Chondrocyte (in vitro differentiated cells): ENCODE measurements at places on chromosomes 3 and 15.

DNA sequence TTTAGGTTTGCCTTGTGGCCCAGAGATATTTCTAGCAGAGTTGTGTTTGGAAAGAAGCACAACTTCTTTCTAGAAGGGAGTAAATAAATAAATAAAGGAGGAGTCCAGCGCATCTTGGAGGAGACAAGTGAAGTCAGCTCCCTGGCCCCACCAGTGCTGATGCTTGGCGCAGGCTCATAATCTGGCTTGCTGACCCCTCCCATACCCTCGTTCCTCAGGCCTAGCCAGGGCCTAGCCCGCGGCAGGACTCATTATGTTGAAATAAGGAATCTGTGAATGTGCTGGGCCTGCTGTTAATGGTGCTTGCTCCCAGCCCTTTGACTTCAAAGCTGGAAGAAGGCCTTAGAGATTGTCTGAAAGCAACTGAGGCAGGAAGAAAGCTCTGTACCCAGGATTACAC, 3.1 kb downstream of the ZNF710 start:
- H3K27ac ChIP-seq, result peak overlapping the region; percentile 66
- H3K4me1 ChIP-seq, result peaks cover 30% of the 10 kb centered on the region
- DNase-seq, result no peak
- H3K4me3 ChIP-seq, result no peak overlapping the region

GRCh38 chr3:45163481-45163880, 17.3 kb upstream of the CDCP1 start:
- no peak overlapping the region for H3K27ac ChIP-seq
- no peaks in the 10 kb centered on the region for H3K27me3 ChIP-seq
- DNase-seq, result no peak
- no peaks in the 10 kb centered on the region for H3K36me3 ChIP-seq

GRCh38 chr3:115330430-115330829, 183.3 kb upstream of the ZBTB20 start:
- H3K4me3 ChIP-seq, result no peak overlapping the region
- peak overlapping the region; percentile 52 for H3K27ac ChIP-seq
- H3K4me1 ChIP-seq, result peaks cover 16% of the 10 kb centered on the region

- H3K27me3 ChIP-seq, result no peaks in the 10 kb centered on the region
- H3K27ac ChIP-seq, result no peak overlapping the region
Measured at GRCh38 chr3:74402821-74403220, 211.6 kb downstream of the CNTN3 start.

GRCh38 chr3:114756506-114757279, 390.4 kb downstream of the ZBTB20 start:
- H3K27ac ChIP-seq, result no peak overlapping the region
- no peaks in the 10 kb centered on the region for H3K27me3 ChIP-seq
- no peaks in the 10 kb centered on the region for H3K36me3 ChIP-seq

DNA sequence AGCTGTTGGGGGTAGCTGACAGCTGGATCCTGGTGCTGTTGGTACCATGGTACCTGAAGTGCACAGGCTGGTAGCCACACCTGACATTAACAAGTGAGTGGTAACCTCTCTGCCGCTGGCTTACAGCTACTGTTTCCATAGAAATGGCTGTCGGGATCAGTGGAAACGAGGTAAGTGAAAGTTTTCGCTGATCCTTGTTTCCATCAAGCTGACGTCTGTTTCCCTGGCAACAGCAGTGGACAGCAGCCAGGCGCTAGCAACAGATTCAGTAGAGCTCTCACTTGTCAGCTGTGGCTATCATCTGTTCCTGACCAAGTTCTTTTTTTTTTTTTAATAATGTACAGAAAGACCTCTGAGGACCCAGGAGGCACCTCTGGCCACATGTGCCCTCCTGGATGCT, 166.2 kb downstream of the CHDH start:
- H3K4me1 ChIP-seq, result no peaks in the 10 kb centered on the region
- no peak for DNase-seq
- no peak overlapping the region for H3K4me3 ChIP-seq
- peaks cover 50% of the 10 kb centered on the region for H3K27me3 ChIP-seq
- H3K27ac ChIP-seq, result no peak overlapping the region
- H3K36me3 ChIP-seq, result no peaks in the 10 kb centered on the region

DNA sequence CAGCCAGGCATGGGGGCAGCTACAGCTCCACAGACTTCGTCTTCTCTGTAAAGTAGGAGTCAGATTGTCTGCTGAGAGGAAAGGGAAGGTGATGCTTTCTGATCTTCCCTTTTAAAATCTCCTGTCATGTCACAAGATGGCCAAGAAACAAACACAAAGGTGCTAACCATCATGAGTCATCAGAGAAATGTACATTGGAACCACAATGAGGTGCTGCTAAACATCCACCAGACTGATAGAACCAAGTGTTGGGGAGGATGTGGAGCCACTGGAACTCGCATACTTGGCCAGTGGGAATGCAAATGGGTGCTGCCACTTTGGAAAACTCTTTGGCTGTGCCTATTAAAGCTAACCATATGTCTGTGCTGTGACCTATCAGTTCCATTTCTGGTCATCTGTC, 268.8 kb downstream of the SLCO3A1 start:
- H3K27ac ChIP-seq, result no peak overlapping the region
- H3K27me3 ChIP-seq, result peaks cover 9% of the 10 kb centered on the region
- H3K36me3 ChIP-seq, result peaks cover 5% of the 10 kb centered on the region
- no peak overlapping the region for H3K4me3 ChIP-seq
- no peaks in the 10 kb centered on the region for H3K4me1 ChIP-seq
- no peak for DNase-seq

- no peaks in the 10 kb centered on the region for H3K27me3 ChIP-seq
- H3K36me3 ChIP-seq, result peaks cover 3% of the 10 kb centered on the region
- H3K4me1 ChIP-seq, result peaks cover 51% of the 10 kb centered on the region
- peak overlapping the region; percentile 77 for H3K27ac ChIP-seq
- H3K4me3 ChIP-seq, result no peak overlapping the region
Measured at GRCh38 chr3:60708191-60708975, 542.9 kb downstream of the FHIT start.

DNA sequence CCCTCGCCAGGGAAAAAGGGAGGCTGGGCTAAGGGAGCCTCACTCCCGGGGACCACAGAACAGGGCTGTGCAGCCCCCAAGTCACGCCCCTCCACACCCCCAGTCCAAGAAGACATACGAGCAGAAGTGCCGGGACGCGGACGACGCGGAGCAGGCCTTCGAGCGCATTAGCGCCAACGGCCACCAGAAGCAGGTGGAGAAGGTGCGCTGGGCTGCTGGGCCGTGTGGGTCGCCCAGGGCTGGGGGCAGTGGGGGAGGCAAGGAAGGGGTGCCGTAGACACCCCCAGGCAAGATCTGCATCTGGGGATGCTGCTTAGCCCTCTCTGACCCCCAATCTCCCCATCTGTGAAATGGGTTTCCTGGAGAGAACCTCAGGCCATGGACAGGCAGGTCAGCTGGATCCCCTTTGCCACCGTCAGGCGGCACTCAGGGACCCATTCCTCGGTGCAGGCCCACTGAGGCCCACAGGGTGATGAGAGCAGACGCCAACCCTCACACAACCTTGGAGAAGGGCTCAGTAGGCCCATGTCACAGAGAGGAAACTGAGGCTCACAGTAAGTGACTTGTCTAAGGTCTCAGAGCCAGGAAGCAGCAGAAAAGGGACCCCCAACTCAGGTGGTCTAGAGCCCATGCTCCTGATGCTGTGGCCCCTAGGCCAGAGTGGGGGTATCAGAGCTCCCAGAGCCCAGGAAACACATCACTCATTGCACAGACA, 33.7 kb downstream of the PSTPIP1 start:
- H3K4me1 ChIP-seq, result peaks cover 8% of the 10 kb centered on the region
- no peak overlapping the region for H3K27ac ChIP-seq
- peak; percentile 92 for DNase-seq
- no peaks in the 10 kb centered on the region for H3K36me3 ChIP-seq
- no peak overlapping the region for H3K4me3 ChIP-seq
- H3K27me3 ChIP-seq, result no peaks in the 10 kb centered on the region

DNA sequence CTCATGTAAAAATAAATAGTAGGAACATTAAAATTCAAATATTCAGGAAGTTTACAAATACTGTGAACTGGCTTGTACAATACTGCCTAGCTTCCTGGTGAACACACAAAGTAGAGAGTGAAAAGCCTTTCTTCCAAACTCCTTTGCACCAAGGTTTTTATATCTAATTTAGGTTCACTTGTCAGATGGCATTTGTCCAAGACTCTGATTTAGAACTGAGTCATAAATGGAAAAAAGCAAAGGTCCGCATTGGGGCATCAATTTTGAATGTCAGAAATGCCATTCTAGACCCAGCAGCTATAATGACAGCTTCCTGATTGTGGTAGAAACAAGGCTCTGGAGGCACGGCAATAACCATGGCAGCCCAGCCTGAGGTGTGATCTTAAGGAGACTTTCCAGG, 160.7 kb downstream of the PDE8A start:
- peaks cover 12% of the 10 kb centered on the region for H3K4me1 ChIP-seq
- no peak overlapping the region for H3K4me3 ChIP-seq
- H3K36me3 ChIP-seq, result peaks cover 8% of the 10 kb centered on the region
- peak overlapping the region; percentile 25 for H3K27ac ChIP-seq
- no peak for DNase-seq

DNA sequence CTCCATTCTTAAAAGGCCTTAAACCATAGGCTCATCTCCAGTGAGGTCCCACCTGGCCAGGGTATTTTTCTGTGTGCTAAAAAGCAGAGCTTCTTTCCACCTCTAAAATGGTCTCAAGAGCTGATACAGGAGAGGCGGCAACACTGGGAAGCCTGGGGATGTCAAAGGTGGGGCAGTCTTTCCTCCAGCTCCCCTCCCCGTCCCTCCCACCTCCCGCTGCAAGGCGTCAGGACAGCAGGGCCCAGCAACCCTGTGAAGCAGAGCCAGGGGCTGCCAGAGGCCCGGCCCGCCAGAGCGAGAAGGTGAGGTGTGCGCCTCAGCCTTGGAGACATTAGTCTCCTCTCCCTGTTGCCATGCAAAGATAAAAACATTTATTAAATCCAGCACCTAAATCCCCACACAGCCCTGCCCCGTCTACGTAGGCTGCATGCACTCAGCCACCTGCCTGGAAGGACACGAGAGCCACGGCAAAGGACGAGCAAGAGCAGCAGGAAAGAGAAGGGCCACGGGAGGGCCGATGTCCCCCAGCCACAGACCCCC, 75.6 kb downstream of the FAM174B start:
- H3K4me3 ChIP-seq, result no peak overlapping the region
- DNase-seq, result no peak
- H3K36me3 ChIP-seq, result no peaks in the 10 kb centered on the region
- H3K27me3 ChIP-seq, result peaks cover 61% of the 10 kb centered on the region
- no peak overlapping the region for H3K27ac ChIP-seq

DNA sequence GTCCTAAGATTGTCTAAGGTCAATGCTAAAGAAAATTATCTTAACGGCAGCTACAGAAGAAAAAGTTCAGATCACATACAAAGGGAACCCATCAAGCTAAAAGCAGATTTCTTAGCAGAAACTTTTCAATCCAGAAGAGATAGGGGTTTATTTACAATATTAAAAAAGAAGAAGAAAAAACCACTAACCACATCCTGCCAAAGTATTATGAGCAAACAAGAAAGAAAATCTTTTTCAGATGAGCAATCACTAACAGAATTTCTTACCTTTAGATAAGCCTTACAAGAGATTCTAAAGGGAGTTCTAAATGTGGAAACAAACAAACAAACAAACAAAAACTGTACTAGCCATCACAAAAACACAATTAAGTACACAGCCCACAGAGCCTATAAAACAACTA, 1015.8 kb upstream of the EPHA6 start:
- no peaks in the 10 kb centered on the region for H3K27me3 ChIP-seq
- H3K27ac ChIP-seq, result no peak overlapping the region
- no peaks in the 10 kb centered on the region for H3K4me1 ChIP-seq
- no peak overlapping the region for H3K4me3 ChIP-seq
- DNase-seq, result no peak

DNA sequence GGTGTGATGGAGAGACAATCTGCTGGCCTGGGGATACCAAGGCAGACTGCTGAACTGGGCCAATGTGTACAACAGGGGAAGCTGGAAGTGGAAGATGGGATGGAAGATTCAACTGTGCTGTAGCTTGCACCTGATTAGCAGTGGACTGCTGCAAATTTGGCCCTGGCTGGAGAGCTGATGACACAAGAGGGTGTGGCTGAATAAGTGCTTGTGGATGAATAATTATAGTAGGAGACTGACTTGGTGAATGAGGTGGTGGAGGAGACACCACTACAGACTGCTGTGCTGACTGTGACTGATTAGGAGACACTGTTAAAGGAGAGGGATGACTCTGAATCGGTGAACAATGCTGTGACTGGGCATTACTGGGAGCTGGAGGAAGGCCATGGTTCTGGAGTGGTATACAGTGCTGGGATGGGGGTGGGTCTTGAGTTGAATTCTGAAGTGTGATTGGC, 52.5 kb downstream of the PHC3 start:
- no peak for DNase-seq
- peaks cover 20% of the 10 kb centered on the region for H3K4me1 ChIP-seq
- no peaks in the 10 kb centered on the region for H3K27me3 ChIP-seq
- H3K4me3 ChIP-seq, result no peak overlapping the region
- peak overlapping the region; percentile 76 for H3K27ac ChIP-seq
- H3K36me3 ChIP-seq, result peaks cover 17% of the 10 kb centered on the region

- H3K4me3 ChIP-seq, result peak overlapping the region; percentile 29
- H3K27me3 ChIP-seq, result no peaks in the 10 kb centered on the region
- H3K36me3 ChIP-seq, result no peaks in the 10 kb centered on the region
- DNase-seq, result no peak
- peaks cover 70% of the 10 kb centered on the region for H3K4me1 ChIP-seq
- H3K27ac ChIP-seq, result peak overlapping the region; percentile 57
Measured at GRCh38 chr3:188595890-188596376, 442.0 kb downstream of the LPP start.

GRCh38 chr3:65678516-65678915, 360.2 kb downstream of the MAGI1 start:
- no peak overlapping the region for H3K4me3 ChIP-seq
- no peaks in the 10 kb centered on the region for H3K27me3 ChIP-seq
- no peak for DNase-seq
- H3K36me3 ChIP-seq, result no peaks in the 10 kb centered on the region
- no peak overlapping the region for H3K27ac ChIP-seq

DNA sequence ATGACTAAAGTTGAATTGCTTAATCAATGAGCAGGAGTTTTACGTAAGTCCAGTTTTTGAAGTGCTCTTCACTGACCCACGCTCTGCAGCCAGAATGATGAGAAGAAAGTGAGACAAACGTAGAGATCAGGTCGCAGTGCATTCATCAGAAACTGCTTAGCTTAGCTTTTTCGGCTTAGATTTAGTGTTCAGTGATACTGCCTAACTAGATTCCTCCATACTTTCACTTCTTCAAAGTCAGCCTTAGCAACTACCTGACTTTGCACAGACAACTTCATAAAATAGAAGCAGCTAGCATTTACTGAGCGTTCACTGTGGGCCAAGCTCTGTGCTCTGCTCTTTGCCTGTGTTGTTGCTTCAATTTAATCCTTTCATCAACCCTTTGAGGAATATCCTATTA, 116.1 kb downstream of the KCNH8 start:
- DNase-seq, result no peak
- no peak overlapping the region for H3K27ac ChIP-seq
- H3K4me3 ChIP-seq, result no peak overlapping the region

GRCh38 chr3:6392123-6392522, 468.8 kb upstream of the GRM7 start:
- no peak for DNase-seq
- H3K27ac ChIP-seq, result no peak overlapping the region
- H3K4me3 ChIP-seq, result no peak overlapping the region
- H3K36me3 ChIP-seq, result no peaks in the 10 kb centered on the region
